DMS79 (cell line): ENCODE measurements at places on chromosomes 7 and 10.

DNA sequence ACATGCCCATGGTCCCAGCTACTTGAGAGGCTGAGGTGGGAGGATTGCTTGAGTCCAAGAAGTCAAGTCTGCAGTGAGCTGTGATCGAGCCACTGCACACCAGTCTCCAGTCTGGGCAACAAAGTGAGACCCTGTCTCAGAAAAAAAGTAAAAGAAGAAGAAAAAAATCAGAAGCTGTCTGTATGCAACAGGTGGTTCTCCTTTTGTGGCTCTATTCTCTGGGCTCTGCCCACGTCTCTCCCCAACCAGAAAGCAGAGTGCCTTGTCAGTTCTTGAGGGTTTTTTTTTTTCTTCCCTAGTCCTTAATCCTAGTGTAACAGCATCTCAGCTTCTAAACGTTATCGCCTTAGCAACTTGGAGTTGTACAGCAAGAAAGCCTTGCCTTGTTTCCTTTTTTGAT is 89.5 kb downstream of the PRKCQ start:
- DNase-seq: no peak

GRCh38 chr10:119090968-119091367 is 10.4 kb upstream of the EIF3A start:
- no peak for DNase-seq

GRCh38 chr7:74272305-74273038 is 16.7 kb upstream of the CLIP2 start:
- no peak for DNase-seq

GRCh38 chr7:22271311-22271710 is 85.6 kb downstream of the RAPGEF5 start:
- DNase-seq: no peak

GRCh38 chr7:5620459-5620881 is 161.0 kb downstream of the RNF216 start:
- no peak for DNase-seq
